Progenitor cell of endocrine pancreas (in vitro differentiated cells): ENCODE measurements at places on chromosomes 4 and X. TPM values are rescaled to one million over a fixed set of nuclear protein-coding genes. Genes with fewer than 3 reads are reported as not detected.

Gene SPATA4
- total RNA-seq = 0.33 and 0.93 TPM in 2 replicates

Gene SOX3
- 21.7 and 24.3 TPM in 2 replicates for total RNA-seq

Gene PNCK
- total RNA-seq = 5.4 and 6.1 TPM in 2 replicates

Gene ERAS
- 0.31 TPM in 1 of 2 replicates, not detected in the other for total RNA-seq

Gene PRAF2
- total RNA-seq = 22.6 and 24.1 TPM in 2 replicates

Gene LRRC66
- total RNA-seq = 0.38 and 0.58 TPM in 2 replicates

GRCh38 chrX:17913801-17914200, 52.7 kb upstream of the RAI2 start:
- DNase-seq = no peak

DNA sequence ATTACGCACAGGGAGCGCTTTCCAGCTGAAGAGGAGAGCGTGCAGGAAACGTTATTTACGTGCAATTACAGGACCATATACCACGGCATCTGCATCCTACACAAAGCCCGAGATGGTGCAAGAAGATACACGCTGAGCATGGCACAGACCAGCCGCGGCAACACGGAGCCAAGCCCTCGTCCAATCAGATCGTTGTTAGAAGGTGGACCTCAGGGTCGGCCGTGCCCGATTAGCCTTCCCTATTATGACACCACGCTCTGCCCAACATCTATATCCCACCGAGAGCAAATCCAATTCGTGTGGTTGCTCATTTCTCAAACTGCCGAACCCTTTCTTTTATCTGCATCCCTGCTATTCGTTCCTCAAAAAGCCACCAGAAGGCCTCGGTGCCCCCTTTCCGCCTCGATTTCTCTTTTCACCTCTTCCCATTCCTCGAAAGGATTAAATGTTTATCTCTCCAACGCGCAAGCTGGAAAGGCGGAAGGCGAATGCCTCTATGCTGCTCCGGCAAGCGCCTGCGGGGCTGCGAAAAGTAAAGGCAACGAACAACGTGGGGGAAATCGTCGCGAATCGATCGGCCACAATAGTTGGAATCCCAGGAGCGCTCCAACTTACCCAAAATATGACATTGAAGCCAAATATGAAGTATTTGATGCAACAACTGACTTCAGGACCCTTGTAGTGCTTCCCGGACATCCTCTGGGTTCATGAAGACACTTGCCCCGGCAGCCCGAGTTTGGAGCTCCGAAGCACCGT, 702 bp downstream of the TSPAN5 start:
- DNase-seq = no peak

- DNase-seq = no peak
Observed at GRCh38 chr4:176044589-176044951, 21.1 kb upstream of the WDR17 start.

DNA sequence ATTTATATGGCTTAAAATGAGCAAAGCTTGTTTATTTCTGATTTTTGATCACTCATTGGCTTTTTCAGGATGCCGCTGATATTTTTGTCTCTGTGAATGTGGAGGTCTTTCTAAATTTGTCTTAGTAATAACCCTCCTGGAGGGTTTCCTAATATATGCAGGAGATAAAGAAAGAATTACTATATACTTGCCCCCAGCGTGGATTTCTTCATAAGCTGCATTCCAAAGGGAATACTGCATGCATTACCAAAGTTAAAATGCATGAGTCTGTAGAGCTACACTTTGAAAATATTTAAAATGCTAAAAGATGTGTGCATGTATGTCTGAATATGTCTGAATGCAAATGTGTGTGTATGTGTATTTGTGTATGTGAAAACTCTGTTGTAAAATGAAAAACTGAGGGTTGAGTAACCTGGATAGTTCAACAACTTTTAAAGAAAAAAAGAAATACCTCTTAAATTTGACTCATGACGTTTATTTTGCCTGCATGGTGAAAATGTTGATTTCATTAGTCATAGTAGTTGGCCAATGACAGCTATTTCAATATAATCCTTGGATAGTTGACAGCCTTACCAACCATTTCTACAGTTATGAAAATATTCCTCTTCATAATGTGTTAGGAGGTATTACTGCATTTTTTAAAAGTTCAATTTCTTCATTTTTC, 113.2 kb upstream of the ZNF827 start:
- no peak for DNase-seq

GRCh38 chrX:23263892-23264291, 70.8 kb upstream of the PTCHD1 start:
- DNase-seq = no peak

GRCh38 chr4:58061967-58062366, 951.8 kb upstream of the IGFBP7 start:
- no peak for DNase-seq

DNA sequence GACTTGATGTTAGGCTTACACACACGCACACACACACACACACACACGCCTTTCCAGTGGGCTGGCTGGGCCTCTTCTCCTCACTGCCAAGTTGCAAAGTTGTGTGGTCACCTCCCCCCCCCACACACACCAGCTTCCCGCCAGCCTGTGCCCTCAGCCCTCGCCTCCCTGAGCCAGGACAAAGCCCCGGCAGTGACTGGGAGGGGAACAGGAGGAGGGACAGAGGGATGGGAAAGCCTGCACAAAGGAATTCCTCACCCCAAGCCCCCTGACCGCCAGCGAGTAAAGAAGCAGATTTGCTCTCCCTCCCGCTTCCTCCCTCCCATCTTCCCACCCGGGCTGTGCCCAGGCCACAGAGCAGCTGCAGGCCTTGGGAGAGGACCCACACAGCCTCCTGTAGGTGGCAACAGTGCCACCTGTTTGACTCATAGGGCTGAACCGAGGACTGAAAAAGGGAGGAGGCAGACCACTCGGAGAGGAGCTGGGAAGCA, at the start of gene GDPD2:
GDPD2 (plus strand) TSS at position 464 of the 491 bp plus-strand sequence. CDS start 1,671 bp downstream, outside the sequence.
- DNase-seq = no peak
